ENCODE measurements at places on chromosomes 1 and 21.

DNA sequence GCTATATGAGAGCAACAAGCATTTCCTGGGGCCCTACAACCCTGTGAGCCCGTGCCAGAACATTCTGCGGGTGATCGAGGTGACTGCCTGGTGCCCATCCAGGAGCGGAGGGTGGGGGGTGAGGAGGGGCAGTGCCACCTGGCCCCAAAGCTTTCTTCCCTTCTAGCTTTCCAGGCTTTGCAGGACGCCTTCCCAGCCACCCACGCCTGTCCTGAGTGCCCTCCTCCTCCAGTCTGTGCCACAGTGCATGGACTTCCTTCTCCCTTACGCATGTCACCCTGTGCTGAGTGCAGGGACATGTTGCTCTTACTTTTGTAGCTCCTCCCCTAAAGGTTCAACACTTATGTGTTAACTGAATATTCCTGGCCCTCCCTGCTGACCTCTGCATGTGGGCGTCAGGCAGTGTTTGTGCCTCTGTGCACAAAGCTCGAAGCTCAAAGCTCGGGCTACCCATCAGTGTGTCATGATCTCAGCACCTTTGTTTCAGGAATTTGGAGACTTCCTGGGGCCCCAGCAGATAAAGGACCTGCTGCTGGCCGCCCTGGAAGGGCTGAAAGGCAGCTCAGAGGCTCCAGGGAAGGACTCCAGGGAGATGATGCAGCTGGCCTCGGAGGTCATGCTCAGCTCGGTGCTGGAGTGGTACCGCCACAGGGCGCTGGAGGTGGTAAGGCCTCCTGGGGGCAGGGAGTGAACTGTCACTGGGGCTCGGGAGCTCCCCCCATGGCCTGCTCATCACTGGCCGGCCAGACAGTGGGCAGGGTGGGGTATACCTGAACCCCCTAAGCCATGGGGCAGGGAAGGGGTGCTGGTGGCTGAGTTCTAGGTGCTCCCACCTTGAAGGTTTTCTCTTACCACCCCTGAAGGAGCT lies 36.7 kb upstream of the TTC4 start:
- no peak for DNase-seq

DNA sequence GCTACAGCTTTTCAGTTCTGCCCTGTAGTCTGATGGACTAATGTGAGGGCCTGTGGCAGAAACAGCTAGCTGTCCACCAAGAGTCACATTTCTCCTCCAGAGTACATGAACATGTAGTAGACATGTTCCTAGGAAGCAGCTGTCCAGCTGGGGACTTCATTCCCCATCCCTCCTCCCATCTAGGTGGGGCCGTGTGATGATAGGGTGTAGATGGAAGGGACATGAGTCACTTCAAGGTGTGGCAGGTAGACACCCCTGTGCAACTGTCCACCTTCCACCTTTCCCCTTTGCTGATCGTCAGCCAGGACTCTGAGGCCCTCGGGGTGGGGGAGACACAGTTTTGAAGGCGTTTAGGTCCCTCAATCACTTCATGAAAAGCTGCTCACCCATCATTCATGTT lies 3.6 kb upstream of the RD3 start:
- DNase-seq: no peak

- DNase-seq: no peak
These were observed 18.1 kb downstream of the CYP4B1 start for GRCh38 chr1:46816930-46817329.

DNA sequence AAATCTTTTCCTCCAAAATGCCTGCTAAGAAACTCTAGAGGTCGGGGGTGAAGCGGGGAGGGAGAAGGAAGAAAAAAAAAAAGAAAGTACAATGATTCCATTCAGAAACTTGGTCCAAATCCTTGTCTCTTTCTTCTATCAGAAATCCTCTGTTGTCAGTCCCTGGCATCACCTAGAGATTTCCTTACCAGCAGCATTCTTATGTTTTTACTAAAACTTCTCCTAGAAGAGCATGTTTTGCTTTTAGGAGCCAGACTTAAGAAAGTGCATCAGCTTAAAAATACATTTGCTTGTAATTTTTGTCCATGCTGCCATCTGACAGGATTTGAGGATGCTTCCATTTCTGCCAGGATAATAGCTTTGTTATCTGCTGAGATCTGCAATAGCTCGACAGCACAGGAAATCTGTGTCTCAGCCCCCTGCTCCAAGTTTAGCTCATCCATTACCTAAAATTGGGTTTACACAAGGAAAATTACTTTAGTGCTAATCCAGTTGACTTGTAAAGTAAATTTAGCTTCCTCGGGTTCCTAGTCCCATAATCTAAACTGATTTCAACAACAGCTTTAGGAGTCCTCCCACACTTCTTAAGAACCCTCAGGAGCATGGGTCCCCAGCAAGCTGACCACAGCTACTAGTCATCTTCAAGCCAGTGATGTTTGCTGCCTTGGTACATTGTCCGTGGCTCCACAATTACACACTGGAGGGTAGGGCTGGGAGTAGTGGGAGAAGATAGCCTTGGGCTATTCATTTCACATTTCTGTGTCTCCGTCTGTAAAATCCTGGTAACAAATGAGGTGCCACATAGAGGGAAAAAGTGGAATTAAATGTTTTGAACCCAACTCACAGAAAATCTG lies 92.3 kb upstream of the UBE2U start:
- no peak for DNase-seq

GRCh38 chr21:33940164-33940880 lies 24.7 kb upstream of the ATP5PO start:
- no peak for DNase-seq

DNA sequence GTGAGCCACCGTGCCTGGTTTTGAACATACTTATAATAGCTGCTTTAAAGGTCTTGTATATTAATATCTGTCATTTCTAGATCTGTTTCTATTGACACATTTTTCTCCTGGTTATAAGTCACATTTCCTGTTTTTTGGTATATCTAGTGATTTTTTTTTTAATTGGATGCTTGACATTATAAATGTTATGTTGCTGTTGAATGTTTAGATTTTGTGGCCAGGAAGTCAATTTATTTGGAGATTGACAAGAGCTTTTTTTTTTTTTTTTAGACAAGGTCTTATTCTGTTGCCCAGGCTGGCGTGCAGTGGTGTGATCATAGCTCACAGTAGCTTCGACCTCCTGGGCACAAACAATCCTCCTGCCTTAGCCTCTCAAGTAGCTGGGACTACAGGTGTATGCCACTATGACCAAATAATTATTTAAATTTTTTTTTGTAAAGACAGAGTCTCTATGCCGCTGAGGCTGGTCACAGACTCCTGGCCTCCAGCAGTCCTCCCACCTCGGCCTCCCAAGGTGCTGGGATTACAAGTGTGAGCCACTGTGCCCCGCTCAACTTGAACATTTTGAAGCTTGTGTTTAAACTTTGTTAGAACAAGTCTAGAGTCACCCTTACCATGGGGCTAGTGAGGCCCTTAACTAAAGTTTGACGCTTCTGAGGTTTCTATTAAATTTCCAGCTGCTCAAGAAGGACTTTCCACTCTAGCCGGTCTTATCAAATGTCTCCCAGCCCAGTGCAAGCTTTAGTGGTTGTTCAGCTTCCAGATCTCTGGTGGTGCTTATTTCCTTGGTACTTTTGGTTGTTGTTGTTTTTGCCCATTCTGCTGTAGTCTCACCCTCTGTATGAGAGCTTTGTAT lies 8.6 kb upstream of the CHI3L2 start:
- no peak for DNase-seq

GRCh38 chr1:4957027-4957426 lies 302.6 kb downstream of the AJAP1 start:
- DNase-seq: no peak

DNA sequence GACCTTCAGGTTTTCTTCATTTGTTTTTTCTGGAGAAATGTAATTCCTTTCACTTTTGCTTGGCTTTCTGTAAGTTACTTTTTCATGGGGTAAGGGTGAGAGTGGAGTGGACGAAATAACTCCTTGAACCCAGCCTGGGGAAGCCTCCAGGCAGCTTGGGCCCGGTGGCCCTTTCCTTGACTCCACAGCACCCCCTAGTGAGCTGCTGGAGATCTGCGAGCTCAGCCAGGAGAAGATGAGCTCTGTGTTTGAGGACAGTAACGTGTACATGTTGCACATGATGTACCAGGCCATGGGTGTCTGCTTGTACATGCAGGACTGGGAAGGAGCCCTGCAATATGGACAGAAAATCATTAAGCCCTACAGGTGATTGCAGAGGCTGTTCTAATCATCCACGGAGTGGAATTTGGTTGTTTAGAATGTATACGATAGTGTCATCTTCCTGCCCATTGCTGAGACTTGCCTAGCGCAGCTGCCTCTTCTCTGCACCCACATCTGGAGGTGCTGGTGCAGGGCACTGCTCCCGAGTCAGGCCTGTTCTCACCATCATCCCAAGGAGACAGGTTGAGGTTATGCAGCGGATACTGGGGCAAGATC lies 51.0 kb downstream of the SMYD2 start:
- peak; percentile 21 for DNase-seq

DNA sequence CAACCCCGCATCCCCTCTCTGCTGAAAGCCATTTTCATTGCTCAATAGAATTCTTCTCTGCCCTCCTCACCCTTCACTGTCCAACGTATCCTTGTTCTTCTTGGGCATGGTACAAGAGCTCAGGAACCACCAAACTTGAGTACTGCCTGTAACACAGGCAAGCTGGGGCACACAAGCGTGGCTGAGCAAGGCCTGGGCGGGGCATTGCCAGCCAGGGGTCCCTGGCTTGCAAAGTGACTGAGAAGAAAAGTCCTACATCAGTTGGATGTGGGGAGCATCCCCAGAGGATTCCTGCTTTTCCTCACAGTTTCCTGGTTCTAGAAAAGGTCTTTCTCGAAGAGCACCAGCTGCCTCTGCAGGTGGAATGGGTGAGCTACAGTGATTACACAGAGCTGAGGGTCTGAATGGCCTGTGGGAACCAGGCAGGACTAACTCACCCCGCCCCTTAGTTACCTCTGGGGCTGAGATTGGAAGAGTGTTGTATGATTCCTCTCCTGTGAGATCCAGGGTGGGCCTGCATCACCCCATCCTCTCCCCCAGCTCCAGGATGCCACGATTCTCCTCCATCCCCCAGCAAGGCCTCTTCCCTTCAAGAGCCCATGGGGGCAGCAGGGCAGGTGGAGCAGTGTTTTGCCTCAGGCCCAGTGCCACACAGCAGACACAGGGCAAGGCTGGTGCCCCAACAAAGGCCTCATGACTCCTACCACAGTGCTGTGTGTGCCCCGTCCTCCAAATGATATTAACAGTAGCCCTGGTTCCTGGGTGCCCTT lies 121.9 kb downstream of the MATN1 start:
- DNase-seq: no peak

GRCh38 chr1:99482750-99483149 lies 163.2 kb upstream of the PALMD start:
- no peak for DNase-seq

DNA sequence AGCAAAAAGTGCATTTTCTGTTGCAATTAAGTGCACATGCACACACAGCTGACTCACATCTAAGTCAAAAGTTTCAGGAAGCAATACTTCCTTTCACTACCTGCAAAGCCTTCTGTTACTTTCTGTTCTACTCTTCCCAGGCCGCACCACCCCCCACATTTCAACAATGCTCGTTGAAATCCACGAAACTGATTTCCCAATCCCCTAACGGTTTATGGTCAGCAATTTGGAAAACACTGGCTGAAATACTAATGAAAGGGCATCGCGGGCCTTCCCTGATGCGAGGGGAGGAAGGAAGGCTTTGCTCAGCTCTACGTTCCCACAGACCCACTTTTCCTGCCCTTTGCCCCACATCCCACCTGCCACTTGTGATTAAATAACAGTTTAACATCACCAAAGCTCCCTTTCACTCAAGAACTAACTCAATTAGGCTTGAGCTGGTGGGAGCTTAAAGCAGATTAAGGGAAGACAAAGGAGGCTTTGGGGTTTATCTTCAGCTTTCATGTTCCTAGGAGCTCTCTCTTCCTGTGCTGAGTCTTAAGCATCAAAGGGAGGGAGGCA lies 243.2 kb upstream of the RAB4A start:
- no peak for DNase-seq

DNA sequence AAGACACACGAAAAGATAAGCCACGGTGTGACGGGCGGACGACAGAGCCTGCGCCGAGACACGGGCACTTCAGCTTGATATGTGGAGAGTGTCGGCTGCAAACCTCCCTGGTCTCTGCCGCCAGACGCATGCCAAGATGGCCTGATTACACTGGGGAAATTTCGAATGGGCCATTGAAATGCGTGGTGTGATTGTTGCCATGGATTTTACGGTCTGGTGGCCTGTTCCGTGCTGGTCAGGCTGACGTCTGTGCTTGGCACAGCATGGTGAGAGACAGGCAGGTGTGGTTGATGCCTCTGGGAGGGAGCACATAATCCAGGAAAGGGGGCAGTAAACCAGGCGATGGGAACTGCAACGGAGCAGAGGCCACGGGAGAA lies 105.6 kb upstream of the TMPRSS2 start:
- DNase-seq: no peak

GRCh38 chr1:240284656-240285414 lies 193.2 kb downstream of the FMN2 start:
- DNase-seq: no peak

GRCh38 chr1:1050577-1051052 lies 23.5 kb downstream of the RNF223 start:
- DNase-seq: no peak

GRCh38 chr1:169487561-169487960 lies 1.8 kb upstream of the SLC19A2 start:
- DNase-seq: no peak

GRCh38 chr1:235430991-235431390 lies 63.8 kb downstream of the TBCE start:
- no peak for DNase-seq

- DNase-seq: no peak
These were observed 299.8 kb downstream of the MATN1 start for GRCh38 chr1:30423570-30423969.

- DNase-seq: no peak
These were observed 37.6 kb downstream of the MATN1 start for GRCh38 chr1:30685796-30686165.

- DNase-seq: no peak
These were observed 2.2 kb upstream of the FBLIM1 start for GRCh38 chr1:15756143-15757015.

- no peak for DNase-seq
These were observed 72.6 kb upstream of the ROR1 start for GRCh38 chr1:63701187-63701586.

DNA sequence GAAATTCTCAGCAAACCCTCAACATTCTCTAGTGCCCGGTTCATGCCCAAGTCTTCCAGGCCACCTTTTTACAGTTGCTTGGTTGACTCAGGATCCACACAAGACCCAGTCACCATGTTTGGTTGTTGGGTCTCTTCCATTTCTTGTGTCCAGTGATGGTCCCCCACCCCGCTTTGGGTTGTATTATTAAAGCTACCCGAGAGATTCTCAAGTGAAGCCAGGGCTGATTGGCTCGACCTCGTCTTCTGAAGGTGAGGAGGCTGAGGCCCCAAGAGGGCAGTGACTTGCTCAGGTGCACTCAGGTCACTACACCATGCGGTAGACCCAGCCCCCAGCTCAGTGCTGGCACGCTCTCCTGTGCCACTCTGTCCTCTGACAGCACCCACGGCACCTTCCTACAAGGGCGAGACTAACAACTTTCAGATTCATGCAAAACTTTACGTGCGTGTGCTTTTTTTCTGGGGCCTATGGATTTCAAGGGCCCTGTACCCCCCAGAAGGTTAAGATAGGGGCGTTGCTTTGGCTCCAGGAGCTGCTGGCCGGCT lies 50.3 kb downstream of the CAPN9 start:
- no peak for DNase-seq

- DNase-seq: no peak
These were observed 218.5 kb downstream of the NFIA start for GRCh38 chr1:61300899-61301298.

GRCh38 chr1:231763456-231763855 lies 136.9 kb downstream of the DISC1 start:
- DNase-seq: no peak

All from stimulated activated CD8-positive, alpha-beta memory T cell treated with anti-CD3 and anti-CD28 coated beads, Interleukin-4, amount 100 ng/mL, for 1 hour (primary cell).